ENCODE measurements at places on chromosomes 1 and 21.

DNA sequence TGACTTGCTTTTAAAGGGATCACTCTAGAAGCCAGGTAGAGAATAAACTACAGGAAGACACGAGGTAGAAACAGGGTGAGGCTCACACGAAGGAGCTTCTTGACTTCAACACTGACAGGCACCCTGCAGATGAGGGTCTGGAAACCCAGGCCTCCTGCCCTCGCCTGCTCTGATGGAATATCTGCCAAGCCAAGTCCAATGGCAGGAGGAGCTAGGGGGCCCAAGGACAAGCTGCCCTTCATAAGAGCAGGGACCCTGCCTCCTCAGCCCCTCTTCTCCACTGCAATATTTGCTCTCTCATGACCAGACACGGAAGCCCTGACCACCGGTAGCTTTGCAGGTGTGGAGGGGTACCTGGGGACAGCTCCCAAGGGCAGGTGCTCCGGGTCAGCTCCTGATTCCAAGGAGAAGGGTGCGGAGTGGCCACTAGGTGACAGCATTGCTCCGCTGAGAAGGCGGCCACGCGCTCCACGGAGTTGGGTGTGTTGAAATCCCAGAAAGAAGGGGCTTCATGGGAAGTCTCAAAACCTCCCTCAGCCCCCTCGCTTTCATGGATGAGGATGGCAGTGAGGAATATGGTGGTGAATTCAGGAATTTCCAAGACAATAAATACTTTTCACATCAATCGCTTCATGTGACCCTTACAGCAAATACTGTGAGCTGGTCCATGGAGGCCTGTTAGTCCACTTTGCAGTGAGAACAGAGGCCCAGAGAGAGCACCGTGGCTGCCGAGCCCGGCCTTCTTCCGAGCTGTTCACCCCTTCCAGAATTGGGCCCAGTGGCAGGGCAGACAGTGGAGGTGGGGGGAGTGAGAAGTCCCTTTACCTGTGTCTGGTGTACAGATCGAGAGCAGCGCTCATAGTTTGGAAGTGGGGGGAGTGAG is 33.2 kb upstream of the PAX7 start:
- DNase-seq, result no peak

GRCh38 chr21:44914176-44914874 is 6.4 kb downstream of the ITGB2 start:
- no peak for DNase-seq

DNA sequence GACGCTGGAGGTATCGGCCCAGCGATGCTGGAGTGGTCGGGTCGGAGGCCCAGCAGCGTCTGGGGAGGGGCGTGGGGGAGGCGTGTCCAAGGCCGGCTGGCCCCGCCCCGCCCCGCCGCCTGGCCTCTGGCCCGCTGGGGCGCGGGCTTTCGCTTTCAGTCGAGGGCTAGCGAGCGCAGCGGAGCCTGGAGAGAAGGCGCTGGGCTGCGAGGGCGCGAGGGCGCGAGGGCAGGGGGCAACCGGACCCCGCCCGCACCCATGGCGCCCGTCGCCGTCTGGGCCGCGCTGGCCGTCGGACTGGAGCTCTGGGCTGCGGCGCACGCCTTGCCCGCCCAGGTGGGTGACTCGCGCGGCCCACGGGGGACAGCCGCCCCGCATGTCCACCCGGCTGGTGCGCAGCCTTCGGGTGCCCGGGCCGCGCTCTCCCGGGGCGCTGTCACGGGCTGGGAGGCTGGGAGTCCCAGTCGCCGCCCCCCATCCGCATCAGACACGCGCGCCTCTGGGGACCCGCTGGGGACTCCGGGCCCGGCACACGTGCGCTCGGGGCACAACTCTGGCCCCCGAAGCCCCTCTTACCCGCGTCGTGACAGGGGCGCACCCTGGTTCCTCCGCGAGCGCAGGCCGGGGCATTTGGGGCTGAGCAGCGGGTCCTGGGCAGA is at the start of gene TNFRSF1B:
TSS of gene TNFRSF1B (plus strand) at position 158 of the 659 bp plus-strand sequence. CDS start at position 259, 101 bp downstream.
- DNase-seq, result no peak

GRCh38 chr1:58948671-58949070 is 164.8 kb upstream of the JUN start:
- DNase-seq, result no peak

GRCh38 chr21:25752416-25752815 is 17.6 kb downstream of the GABPA start:
- no peak for DNase-seq

DNA sequence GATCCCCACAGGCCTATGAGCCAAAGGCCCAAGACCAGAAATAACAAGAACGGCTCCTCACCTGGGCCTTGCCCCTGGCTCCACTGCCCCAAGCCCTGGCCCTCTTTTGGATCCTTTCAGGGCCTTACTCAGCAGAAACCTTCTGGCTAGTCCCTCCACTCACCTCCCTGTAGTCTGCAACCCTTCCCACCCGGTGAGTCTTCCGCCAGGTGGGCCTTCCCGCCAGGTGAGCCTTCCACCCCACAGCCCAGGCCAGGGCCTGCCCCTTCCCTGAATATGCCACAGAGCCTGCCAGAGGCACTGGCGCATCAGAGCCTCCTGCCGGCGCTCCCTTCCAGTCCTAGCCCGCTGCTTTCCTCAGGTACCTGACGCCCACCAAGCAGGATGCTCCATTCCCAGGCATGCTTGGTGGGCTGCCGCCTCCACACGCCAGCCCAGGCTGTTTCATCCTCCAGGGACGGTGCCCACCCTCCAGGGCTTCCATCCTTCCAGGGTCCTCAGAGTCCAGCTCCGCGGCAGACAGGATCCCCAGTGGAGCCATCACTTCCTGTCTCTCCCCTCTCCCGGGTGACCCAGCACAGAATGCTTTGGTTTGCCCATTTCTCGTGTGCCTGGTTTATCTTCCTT is 20.9 kb downstream of the LHX4 start:
- DNase-seq, result no peak

DNA sequence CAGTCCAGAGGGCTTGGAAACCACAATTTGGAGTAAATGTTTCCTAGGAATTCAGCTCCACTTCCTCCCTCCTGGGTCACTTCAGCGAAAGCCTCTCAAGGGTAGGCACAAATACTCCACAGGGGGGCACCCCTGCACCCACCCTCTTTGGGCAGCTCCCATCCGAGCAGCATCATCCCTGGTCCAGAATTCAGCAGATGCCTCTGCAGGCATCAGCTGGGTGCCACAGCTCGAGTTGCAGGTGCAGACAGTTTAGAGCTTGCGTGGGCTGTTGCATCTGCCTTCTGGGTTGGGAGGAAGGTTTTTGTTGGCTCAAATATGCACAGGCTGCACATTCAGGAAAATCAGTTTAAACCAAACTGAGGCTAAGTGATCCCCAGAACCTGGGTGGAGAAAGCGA is 25.0 kb downstream of the KANK4 start:
- DNase-seq, result peak; percentile 19

GRCh38 chr1:227586733-227587132 is 23.4 kb downstream of the ZNF678 start:
- DNase-seq, result no peak

DNA sequence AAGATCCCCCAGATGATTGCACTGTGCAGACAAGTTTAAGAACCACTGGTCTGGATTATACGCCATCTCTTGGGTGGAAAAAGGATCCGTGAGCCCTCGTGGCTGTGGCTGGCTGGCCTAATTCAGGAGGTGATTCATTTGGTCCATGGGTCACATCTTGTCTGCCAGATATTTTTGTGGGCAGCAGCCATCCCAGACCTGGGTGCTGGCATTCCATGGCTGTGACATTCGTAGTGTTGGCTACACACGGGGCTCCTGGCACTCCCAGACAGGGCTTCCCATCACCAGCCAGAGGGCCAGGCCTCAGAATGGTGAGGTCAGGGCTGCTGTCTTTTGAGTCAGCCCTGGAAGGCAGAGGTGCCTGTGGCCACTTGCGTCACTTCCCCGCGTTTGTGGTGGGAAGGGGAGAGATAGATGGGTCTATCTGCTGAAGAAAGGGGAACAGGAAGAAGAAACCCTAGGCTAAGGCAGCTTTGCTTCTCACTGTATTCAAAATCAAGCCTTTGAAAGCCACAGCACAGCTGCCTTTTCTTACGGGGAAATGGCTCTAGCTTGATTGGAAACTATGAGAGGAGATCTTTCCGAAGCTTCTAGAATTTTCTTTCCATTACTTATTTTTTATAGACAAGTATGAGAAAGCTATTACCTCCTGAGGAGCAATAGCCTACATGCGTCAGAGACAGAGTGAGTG is 32.4 kb downstream of the EIF2D start:
- DNase-seq, result no peak

DNA sequence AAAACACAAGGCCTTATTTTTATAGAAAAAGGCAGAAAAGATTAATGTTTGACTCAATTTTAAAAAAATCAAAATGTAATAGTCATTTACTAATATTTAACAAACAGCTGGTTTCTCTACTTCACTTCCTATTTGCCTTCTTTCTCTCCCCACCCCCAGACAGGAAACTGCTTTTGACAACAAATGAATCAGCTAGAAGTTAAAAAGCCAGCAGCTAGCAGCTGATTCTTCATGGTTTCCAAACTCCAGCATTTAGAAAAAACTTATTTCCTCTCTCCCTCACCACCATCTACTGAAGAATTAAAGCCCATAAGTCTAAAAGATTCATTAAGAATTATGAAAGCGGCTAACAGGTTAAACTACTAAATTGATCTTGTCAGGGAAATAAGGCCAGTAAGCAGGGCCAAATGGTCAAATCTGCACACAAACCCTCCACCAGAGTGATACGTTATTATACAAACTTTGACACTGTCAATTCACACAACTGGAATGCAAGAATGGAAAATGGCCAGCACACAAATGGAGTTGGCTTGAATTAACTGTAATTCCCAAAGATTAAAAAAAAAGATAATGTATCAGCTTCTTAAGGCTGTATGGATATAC is 4.0 kb downstream of the WDR26 start:
- no peak for DNase-seq

GRCh38 chr1:239426821-239427475 is 40.6 kb downstream of the CHRM3 start:
- no peak for DNase-seq

GRCh38 chr1:30179942-30180543 is 543.3 kb downstream of the MATN1 start:
- no peak for DNase-seq

- DNase-seq, result no peak
Observed at GRCh38 chr1:41623736-41624135, 139.3 kb upstream of the EDN2 start.

DNA sequence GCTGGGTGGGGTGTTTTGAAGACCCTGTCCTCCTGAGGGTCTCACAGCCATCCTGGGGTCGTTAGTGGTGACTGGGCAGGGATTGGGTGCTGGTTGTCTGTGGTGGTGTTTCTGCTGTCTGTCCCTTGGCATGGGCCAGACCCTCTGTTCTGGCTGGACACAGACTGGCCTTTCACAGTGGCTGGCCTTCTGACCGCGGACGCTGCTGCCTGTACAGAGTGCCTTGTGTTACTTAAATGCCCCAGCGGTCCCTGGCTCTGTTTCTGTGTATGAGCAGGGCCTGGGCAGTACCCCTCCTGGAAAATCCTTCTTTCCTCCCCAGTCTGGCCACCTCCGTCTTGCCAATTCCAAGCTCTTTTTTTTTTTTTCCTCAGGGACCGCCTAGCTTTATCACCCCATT is 50.9 kb downstream of the SH3BGR start:
- no peak for DNase-seq
